ENCODE measurements at places on chromosomes 7 and 10. TPM values are rescaled to one million over a fixed set of nuclear protein-coding genes. Genes with fewer than 3 reads are reported as not detected.
A peak's percentile ranks its signal among the peaks of the same experiment; 100 is the strongest.

Gene TMEM139
- total RNA-seq, result 2.0 TPM

Gene DGKI
- 0.68 TPM for total RNA-seq

DNA sequence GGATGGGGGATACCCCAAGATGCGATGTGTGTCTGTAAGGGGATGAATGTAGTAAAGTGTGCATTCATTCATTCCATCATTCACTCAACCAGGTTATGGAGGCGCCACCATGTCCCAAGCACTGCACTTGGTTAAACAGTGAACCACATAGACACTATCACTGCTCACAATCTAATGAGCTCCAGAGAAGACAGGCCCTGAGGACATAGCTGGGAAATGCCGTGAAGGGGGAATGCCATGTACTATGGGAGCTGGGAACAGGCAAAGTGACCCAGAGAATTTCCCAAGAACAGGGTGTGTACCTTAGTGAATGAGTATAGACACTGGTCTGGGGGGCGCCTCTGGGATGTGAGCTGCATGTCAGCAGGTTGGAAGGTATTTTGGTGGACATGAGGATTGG lies 44.5 kb upstream of the LBX1 start:
- no peak overlapping the region for H3K27ac ChIP-seq
- H3K4me1 ChIP-seq, result no peaks in the 10 kb centered on the region
- no peaks in the 10 kb centered on the region for H3K27me3 ChIP-seq

Gene ANKRD30A
- total RNA-seq, result not detected

GRCh38 chr7:101538596-101539459 lies 90.3 kb downstream of the MYL10 start:
- peaks cover 25% of the 10 kb centered on the region for H3K4me1 ChIP-seq
- peak; percentile 88 for DNase-seq
- no peaks in the 10 kb centered on the region for H3K36me3 ChIP-seq
- H3K4me3 ChIP-seq, result no peak overlapping the region
- H3K27ac ChIP-seq, result no peak overlapping the region

DNA sequence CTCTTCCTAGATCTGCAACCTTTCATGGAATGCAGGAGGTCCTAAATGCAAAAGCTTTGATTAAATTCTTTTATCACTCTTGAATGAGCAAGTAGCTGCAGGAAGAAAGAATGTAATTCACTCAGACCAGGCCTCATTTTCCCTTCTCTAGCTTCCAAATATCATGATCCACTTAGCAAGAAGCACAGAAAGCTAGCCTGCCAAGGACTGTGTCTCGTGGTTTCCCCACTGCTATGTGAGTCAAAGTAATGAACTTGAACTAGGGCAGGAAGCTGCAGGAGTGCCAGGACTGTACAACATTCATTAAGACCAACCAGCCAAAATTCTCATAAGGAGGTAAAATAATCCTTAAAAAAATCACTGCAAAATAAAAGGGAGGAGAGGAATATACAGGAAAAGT lies 379.2 kb downstream of the CALN1 start:
- no peaks in the 10 kb centered on the region for H3K4me1 ChIP-seq
- no peak overlapping the region for H3K4me3 ChIP-seq
- DNase-seq, result no peak
- no peaks in the 10 kb centered on the region for H3K27me3 ChIP-seq

DNA sequence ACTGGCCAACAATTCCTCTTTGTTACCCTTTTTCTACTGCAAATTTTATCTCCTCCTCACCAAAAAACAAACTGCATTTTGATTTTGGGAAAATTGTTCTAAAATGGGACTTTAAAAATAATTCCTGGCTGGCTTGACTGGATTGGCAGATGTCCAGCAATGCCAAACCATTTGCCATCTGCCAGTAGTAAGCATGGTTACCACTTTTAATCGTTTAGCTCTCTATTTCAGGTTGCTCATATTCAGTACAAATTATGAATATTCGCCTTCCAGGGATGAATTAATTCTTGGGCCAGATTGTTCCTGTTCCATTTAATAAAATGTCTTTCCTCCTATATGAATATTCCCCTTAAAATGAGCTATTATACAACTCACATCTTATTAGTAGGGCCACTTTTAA lies 35.7 kb downstream of the SMNDC1 start:
- no peaks in the 10 kb centered on the region for H3K4me1 ChIP-seq
- no peaks in the 10 kb centered on the region for H3K36me3 ChIP-seq
- H3K27ac ChIP-seq, result no peak overlapping the region
- DNase-seq, result no peak
